ENCODE measurements at places on chromosomes 16 and 17.

DNA sequence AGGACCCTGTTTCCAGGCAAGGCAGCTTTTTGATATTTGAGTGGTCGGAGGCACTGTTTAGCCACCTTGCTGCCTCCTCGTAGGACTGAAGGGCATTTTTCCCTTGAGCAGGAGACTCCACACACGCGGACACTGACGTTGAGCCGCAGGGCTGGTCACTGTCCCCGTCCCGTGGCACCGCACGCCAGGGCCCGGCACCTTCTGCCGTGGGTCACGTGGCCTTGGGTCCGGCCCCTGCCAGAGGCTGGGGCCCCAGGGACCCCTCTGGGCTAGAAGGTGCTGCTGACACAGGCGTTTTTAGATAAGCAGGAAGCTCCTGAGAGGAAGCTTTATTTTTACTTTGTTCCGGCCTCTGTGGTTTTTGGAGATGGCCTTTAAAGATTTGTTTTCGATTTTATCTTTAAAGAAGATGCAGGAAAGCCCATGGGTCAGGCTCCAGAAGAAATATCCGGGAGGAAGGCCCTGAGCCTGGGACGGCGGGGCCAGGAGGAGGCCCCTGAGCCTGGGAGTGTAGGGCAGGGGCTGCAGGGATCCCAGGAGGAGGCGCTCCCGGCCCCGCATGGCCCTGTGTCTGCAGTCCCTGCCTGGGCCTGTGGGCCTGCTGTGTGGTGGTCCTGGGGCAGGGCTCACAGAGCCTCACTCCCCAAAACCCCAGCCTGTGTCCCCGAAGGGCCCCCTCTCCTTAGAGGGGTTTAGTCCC, 30.5 kb upstream of the GNG13 start:
- DNase-seq = no peak

GRCh38 chr16:86016201-86016965, 117.4 kb downstream of the IRF8 start:
- peak; percentile 14 for DNase-seq

GRCh38 chr17:16913463-16913862, 58.5 kb downstream of the TNFRSF13B start:
- no peak for DNase-seq

DNA sequence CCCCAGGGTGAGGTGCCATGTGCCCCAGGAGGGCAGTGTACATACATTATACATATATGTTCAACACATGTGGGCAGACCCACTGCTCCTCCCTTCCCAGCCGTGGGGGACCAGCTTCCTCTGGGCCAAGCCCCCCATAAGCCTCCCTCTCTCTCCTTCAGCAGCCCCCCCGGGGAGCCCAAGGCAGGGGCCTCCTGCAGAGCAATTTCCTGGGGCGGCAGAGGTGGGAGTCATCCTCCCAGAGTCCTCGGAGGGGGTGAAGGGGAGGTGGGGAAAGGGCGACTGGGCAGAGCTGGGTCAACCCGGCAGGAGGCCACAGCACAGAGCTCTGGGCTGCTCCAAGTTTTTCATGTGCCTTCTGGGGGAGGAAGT, 235.1 kb downstream of the ZNF423 start:
- no peak for DNase-seq

GRCh38 chr16:2611499-2611862, 70.8 kb upstream of the KCTD5 start:
- no peak for DNase-seq

GRCh38 chr17:55157165-55157564, 107.6 kb upstream of the HLF start:
- DNase-seq = peak; percentile 15

DNA sequence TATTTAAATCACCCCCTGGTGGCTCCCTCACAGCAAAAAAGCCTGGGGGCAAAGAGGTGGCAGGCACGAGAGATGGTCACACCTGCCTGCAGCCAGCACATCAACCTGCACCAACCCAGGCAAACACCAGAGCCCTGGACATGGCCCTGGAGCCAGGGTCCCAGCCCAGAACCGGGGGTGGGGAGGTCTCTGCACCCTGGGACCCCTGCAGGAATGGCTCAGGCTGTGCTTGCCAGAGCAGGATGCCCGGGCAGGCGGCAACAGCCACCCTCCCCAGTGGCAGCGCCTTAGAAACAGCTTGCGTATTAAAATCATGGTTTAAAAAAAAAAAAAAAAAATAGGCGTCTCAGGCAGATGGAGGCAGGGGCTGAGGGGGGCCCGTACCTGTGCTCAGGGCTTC, 16.2 kb downstream of the MYBBP1A start:
- DNase-seq = no peak

Data from fibroblast of skin of left biceps (primary cell).